Purkinje cell (primary cell): ENCODE measurements at places on chromosomes 3 and 15. TPM values are rescaled to one million over a fixed set of nuclear protein-coding genes. Genes with fewer than 3 reads are reported as not detected.

Gene PODXL2
- polyA plus RNA-seq = 3.2 TPM in 2 replicates

Gene TIPIN
- polyA plus RNA-seq = 18.1 and 18.4 TPM in 2 replicates

Gene APOD
- polyA plus RNA-seq = 23.4 and 38.2 TPM in 2 replicates

Gene ZNF502
- polyA plus RNA-seq = 2.6 and 4.6 TPM in 2 replicates

Gene ATP2C1
- 332 and 335 TPM in 2 replicates for polyA plus RNA-seq

Gene PRR23C
- polyA plus RNA-seq = not detected in 2 replicates

Gene FES
- not detected in 2 replicates for polyA plus RNA-seq

Gene WDR93
- 0.39 and 0.56 TPM in 2 replicates for polyA plus RNA-seq

Gene STRIT1
- not detected in 2 replicates for polyA plus RNA-seq

Gene ABHD2
- polyA plus RNA-seq = 12.1 and 18.8 TPM in 2 replicates

Gene ZNF774
- polyA plus RNA-seq = 2.7 TPM in 1 of 2 replicates, not detected in the other

Gene CCK
- 294 TPM in 1 of 2 replicates, not detected in the other for polyA plus RNA-seq

Gene PLSCR5
- polyA plus RNA-seq = not detected in 2 replicates

Gene COL7A1
- polyA plus RNA-seq = 2.1 and 3.4 TPM in 2 replicates

Gene STXBP5L
- 5.6 and 13.7 TPM in 2 replicates for polyA plus RNA-seq

Gene ZNF860
- not detected in 2 replicates for polyA plus RNA-seq

Gene ALDH1A2
- polyA plus RNA-seq = 3.2 TPM in 1 of 2 replicates, not detected in the other

Gene ABHD6
- 40.2 and 53.3 TPM in 2 replicates for polyA plus RNA-seq

Gene PLA2G4B
- 2.1 TPM in 1 of 2 replicates, not detected in the other for polyA plus RNA-seq

Gene GOLGA6B
- polyA plus RNA-seq = not detected in 2 replicates

Gene PXYLP1
- 37.4 and 43.3 TPM in 2 replicates for polyA plus RNA-seq

Gene GXYLT2
- polyA plus RNA-seq = 0.42 and 0.69 TPM in 2 replicates

Gene RTF1
- polyA plus RNA-seq = 29.8 and 32.9 TPM in 2 replicates

Gene CCR1
- not detected in 2 replicates for polyA plus RNA-seq

Gene SLC2A2
- polyA plus RNA-seq = 0.09 TPM in 1 of 2 replicates, not detected in the other

Gene FEM1B
- polyA plus RNA-seq = 29.6 and 33.2 TPM in 2 replicates
